PC-9 (cell line): ENCODE measurements at places on chromosomes 16 and 17. TPM values are rescaled to one million over a fixed set of nuclear protein-coding genes. Genes with fewer than 3 reads are reported as not detected.

- H3K27ac ChIP-seq = no peak overlapping the region
- no peaks in the 10 kb centered on the region for H3K27me3 ChIP-seq
- no peaks in the 10 kb centered on the region for H3K36me3 ChIP-seq
- DNase-seq = peak; percentile 85
- H3K4me1 ChIP-seq = no peaks in the 10 kb centered on the region
These were observed 14.5 kb downstream of the GLIS2 start for GRCh38 chr16:4330277-4330874.

DNA sequence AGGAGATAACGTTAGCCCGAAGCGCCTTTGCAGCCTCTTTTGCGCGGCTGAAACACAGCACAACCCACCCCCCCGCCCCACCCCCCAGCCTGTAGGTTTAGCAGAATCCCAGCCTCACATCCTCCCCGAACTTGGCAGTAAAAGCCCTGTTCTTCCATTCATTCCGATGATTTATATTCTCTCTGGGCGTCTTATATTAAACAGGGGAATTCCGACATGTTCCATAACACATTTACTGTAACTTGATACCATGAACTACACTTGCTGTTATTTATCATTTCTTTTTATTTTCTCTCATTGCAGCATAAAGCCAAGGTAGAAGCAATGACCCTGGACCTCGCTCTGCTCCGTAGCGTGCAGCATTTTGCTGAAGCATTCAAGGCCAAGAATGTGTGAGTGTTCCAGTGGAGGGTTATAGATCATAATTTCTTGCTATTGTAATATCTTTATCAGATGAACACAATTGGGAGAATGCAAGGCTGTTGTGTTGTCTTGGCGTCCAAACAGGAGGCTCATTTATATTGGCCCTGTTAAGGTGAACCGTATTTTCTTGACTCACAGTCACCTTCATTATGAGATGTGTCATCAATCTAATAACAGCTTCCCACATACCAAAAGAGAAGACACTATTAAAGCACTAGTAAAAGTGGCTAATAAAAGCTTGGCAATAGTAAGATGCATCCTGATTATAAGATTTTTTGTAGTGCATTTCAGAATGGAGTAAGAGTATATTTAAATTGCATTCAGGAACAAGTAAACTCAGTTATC lies 287.3 kb downstream of the WWOX start:
- no peaks in the 10 kb centered on the region for H3K27me3 ChIP-seq
- H3K4me1 ChIP-seq = no peaks in the 10 kb centered on the region

GRCh38 chr17:2438823-2439222 lies 38.0 kb upstream of the MNT start:
- no peaks in the 10 kb centered on the region for H3K27me3 ChIP-seq
- no peak overlapping the region for H3K27ac ChIP-seq

DNA sequence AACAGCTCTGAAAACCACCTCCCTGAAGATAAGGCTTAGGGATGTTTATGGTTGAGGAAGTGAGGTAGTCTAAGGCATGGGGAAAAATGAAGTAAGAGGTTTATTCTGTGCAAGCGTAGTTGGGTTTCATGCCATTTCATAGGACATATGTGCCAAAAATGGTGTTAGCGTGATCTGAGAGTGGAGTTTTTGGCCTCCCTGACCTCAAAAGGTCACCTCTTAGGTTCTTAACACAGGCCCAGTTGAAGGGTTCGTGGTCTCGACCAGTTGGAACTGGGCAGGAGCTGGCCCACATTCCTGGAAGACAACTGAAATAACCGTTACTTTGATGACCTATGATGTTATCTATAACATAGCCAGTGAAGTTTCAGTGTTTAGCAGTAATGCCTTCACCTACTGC lies 57.0 kb downstream of the MRTFB start:
- H3K27me3 ChIP-seq = no peaks in the 10 kb centered on the region
- no peak for DNase-seq
- no peaks in the 10 kb centered on the region for H3K4me1 ChIP-seq
- H3K36me3 ChIP-seq = no peaks in the 10 kb centered on the region
- H3K4me3 ChIP-seq = no peak overlapping the region

GRCh38 chr17:43125967-43126910 lies 1.1 kb upstream of the BRCA1 start:
- no peaks in the 10 kb centered on the region; the same call in none of the 2 replicates for H3K4me1 ChIP-seq
- H3K27me3 ChIP-seq = no peaks in the 10 kb centered on the region
- no peak for DNase-seq
- H3K27ac ChIP-seq = peak overlapping the region; percentile 98
- peak overlapping the region; percentile 87 for H3K4me3 ChIP-seq
- H3K36me3 ChIP-seq = peaks cover 16% of the 10 kb centered on the region

- H3K36me3 ChIP-seq = no peaks in the 10 kb centered on the region
- H3K4me1 ChIP-seq = no peaks in the 10 kb centered on the region
- peaks cover 73% of the 10 kb centered on the region for H3K27me3 ChIP-seq
- H3K27ac ChIP-seq = no peak overlapping the region
- DNase-seq = no peak
These were observed 39.7 kb upstream of the NGFR start for GRCh38 chr17:49455272-49455861.

GRCh38 chr16:8776129-8776584 lies 21.3 kb downstream of the TMEM186 start:
- no peaks in the 10 kb centered on the region for H3K27me3 ChIP-seq
- no peak overlapping the region for H3K4me3 ChIP-seq
- H3K4me1 ChIP-seq = peaks cover 9% of the 10 kb centered on the region

GRCh38 chr16:81127051-81127450 lies 30.9 kb upstream of the GCSH start:
- peak overlapping the region; percentile 52; the same call in 1 of the 2 replicates for H3K27ac ChIP-seq
- H3K4me3 ChIP-seq = no peak overlapping the region
- peaks cover 16% of the 10 kb centered on the region for H3K4me1 ChIP-seq

GRCh38 chr17:55734128-55734781 lies 11.6 kb upstream of the TMEM100 start:
- H3K36me3 ChIP-seq = no peaks in the 10 kb centered on the region
- H3K4me1 ChIP-seq = no peaks in the 10 kb centered on the region
- H3K27ac ChIP-seq = no peak overlapping the region

DNA sequence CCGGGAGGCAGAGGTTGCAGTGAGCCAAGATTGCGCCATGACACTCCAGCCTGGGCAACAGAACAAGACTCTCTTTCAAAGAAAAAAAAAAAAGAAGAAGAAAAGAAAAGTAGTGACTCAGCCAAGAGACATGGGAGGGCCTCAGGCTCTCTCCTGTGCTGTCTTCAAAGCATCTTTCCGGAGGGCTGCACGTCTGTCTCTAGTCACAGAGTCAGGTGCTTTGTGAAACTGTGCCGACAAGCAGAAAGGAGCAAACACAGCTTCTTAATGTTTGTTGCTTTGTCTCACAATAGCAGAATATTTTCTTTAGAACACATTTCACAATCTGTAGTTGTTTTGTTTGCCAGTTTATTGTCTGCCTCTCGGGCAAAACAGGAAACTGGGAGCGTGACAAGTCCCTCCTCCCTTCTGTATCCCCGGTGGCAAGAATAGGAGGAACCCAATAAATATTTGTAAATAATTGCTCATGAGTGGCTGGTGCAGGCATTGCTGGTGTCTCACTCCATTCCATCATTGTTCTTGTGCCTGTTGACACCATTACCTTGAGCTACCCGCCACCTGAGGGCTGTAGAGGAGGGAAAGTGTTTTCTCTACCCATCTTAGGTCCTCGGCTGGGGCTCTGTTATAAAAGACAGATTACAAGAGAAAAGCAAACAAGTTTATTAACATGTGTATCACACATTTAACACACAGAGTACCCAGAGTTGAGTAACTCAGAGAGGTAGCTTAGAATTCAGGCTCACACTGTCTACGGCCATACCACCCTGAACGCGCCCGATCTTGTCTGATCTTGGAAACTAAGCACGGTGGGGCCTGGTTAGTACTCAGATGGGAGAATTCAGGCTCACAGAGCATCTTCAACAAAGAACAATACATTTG lies 5.5 kb downstream of the GAST start:
- H3K4me1 ChIP-seq = peaks cover 19% of the 10 kb centered on the region
- H3K27me3 ChIP-seq = no peaks in the 10 kb centered on the region

DNA sequence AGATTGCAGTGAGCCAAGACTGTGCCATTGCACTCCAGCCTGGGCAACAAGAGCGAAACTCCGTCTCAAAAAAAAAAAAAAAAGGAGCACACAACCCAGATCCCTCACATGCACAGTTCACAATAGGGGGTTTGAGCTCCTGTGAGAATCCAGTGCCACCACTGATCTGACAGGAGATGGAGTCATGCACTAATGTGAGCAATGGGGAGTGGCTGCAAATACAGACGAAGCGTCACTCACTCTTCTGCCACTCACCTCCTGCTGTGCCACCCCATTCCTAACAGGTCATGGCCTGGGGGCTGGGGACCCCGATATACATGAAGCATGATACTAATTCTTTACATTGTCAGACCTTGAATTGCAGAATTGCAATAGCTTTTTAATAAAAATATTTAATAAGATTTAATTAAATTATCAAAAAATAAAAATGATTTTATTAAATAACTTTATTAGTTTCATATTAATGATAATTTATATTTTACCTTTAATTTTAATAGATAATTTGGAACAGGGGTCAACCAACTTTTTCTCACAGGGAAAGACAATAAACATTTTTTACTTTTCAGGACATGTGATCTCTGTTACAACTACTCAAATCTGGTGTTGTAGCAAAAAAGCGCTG lies 171.4 kb downstream of the COPRS start:
- peak; percentile 34 for DNase-seq
- H3K36me3 ChIP-seq = no peaks in the 10 kb centered on the region
- peaks cover 17% of the 10 kb centered on the region for H3K4me1 ChIP-seq
- H3K27ac ChIP-seq = no peak overlapping the region
- no peak overlapping the region for H3K4me3 ChIP-seq

- H3K4me1 ChIP-seq = no peaks in the 10 kb centered on the region
- H3K27me3 ChIP-seq = no peaks in the 10 kb centered on the region
- H3K36me3 ChIP-seq = no peaks in the 10 kb centered on the region
- no peak for DNase-seq
- H3K4me3 ChIP-seq = no peak overlapping the region
These were observed 12.4 kb downstream of the ZFPM1 start for GRCh38 chr16:88465387-88465983.

- no peak within 1 kb of the TSS for H3K4me3 ChIP-seq
- no peaks in the 10 kb centered on the region for H3K27me3 ChIP-seq
- no peaks in the 10 kb centered on the region for H3K36me3 ChIP-seq
- H3K4me1 ChIP-seq = peaks cover 47% of the 10 kb centered on the region
- no peak for DNase-seq
- no peak within 1 kb of the TSS for H3K27ac ChIP-seq
These were observed at the start of gene KRTAP4-16 for GRCh38 chr17:41101586-41102259. KRTAP4-16 (minus strand) TSS chr17:41102209; CDS start chr17:41102209, 0 bp downstream.

The SLC6A4 gene
- not detected in 2 replicates for total RNA-seq

The CCDC154 gene
- 2.4 and 2.8 TPM in 2 replicates for total RNA-seq

The KCNG4 gene
- total RNA-seq = not detected in 2 replicates

The NPIPB9 gene
- 6.1 and 8.5 TPM in 2 replicates for total RNA-seq

The CPNE7 gene
- total RNA-seq = 19.5 and 27.8 TPM in 2 replicates

The DHRS11 gene
- total RNA-seq = 18.0 and 24.2 TPM in 2 replicates
